ENCODE measurements at places on chromosomes 7 and 10.

DNA sequence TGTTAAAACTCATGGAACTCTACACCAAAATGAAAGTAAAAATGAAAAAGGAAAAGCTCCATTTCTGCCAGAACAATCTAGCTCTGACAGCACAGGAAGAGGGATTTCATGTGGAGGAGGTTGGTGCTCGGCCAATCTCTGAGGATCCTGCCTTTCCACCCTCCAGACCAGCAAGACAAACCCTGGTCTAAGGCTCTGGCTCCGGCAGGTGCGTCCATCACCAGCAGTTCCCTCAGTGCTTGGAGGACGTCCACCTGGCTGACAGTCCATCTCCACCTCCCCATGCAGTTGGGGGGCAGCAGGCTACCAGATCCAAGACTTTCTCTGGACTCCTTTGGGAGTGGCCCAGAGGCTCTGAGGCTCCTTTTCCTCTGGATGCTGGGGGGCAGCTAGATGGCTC is 25.0 kb upstream of the LOXL4 start:
- no peak for DNase-seq

DNA sequence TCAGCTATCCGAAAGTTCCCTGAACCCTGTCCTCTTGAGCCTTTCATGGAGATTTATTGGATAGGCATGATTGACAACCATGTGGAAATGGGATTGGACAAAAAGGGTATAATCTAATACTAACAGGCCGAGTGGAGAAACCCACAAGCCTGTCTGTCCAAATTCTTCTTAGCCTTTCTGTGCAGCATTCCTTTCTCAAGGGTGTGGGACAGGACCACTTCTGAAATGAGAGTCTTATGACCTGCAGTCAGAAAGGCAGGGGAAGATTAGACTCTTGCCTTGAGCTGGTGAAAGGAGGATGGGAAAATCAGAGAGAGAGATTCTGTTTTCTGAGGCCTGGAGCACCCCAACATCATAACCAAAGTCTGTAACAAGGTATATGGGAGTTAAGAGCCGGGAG is 85.5 kb downstream of the MAPK8 start:
- no peak for DNase-seq

DNA sequence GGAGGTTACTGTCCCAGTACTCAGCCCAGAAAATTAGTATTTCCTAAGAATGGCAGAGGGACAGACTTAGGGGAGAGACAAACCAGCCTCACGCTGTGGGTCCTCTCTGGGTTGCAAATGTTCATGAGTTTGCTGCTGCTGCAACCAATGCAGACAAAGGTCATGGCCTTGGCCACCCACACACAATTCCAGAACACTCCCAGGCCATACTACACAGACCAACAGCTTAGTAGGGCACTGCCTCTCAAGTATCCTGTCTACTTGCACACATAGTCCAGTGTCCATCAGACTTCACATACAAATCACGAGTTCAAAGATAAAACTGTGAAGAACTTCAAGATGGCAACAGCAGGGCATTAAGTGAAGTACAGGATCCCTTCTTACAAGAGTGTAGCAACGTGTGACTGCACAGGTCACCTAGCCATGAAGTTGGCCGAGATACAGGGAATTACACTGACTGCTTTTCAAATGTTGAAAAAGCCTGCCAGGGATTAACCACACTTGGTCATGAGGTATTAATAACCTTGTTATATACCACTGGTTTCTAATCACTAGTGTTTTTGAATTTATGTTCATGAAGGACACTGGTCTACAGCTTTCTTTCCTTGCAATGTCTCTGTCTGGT is 40.0 kb downstream of the ZNF33B start:
- DNase-seq, result no peak

- peak; percentile 54 for DNase-seq
Observed at GRCh38 chr10:100209303-100209702, 20.1 kb downstream of the CHUK start.

- no peak for DNase-seq
Observed at GRCh38 chr7:2962865-2963264, 80.8 kb downstream of the CARD11 start.

DNA sequence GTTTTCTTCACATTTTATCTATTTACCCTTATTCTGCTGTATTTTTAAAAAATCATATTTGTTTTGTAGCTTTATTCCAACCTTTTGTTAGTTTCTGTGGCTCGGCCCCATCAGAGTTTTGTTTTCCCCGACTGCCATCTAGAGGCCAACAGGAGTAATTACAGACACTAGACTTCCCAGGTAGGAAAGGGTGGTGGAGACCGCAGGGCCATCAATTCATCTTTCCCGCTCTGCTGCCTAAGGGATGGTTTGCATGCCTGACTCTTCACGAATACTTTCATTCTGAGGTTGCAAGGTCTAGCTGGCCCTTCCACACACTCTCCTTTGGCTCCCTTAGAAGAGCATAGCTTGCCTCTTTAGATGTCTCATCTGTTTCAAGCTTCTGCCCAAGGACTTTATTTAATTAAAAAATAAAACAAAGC is 38.3 kb downstream of the LYZL2 start:
- DNase-seq, result peak; percentile 52

DNA sequence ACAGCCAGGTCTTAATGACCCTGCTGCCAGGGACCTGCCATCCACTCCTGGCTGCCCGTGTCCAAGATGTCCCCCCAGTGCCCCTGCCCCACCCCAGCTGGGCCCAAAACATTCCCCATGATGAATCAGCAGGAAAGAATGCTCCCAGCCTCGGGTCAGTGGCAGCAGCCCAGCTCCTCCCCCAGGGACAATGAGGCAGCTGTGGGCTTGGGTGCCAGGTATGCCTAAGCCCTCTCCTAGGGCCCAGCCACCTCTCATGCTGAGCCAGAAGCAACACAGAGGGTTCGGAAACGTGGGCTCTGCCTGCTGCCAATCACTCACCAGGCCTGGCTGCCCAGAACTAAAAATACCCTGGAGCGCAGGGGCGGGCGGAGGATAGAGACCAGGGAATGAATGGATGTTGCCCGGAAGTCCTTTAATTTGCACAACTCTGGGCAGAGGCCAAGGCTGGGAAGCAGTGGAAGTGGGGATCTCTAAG is 1.5 kb upstream of the LOXL4 start:
- DNase-seq, result peak; percentile 90

- DNase-seq, result peak; percentile 33
Observed at GRCh38 chr10:6416892-6417512, 163.1 kb downstream of the PRKCQ start.

GRCh38 chr7:1843271-1843861 is 173.3 kb downstream of the ELFN1 start:
- DNase-seq, result peak; percentile 76

DNA sequence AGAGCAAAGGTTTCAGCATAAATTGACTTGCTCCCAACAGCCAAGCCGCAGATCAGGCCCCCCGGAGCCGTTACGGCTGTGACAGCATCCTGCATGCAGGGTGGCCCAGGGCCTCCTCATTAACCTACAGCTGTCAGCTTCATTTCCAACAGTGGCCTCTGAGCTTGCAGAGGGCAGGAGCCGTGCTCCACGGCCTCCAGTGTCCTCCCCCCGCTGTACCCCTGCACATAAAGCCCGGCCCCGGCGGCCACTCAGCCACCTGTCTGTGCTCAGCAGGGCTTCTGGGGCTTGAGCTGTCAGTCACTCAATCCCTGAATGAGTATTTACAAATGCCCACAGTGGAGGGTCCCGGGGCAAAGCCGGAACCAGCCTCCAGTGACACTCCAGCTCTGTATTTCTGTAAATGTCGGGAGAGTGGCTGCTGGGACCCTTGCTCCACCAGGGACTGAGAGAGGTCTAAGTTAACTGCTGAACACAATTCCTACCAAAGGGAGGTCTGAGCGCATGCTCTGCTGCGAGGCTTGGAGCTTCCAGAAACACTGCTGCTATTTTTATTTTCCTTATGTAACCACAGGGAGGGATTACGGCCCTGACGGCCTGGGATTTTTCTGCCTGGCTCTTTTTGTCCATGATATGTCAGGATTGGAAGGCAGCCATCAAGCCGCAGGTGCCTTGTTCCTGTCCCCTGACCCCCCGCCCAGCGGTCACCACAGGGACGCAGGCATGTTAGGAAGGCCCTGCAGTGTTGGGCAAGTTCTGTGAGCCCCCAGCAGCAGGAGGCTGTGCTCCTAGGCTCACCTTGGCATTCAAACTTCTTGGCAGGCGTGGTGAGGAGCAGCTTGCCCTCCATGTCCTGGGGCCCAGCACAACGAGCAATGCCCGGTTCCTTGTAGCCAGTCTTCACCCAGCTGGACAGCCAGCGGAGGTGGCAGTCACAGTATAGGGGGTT is 165.0 kb downstream of the SLIT1 start:
- peak; percentile 39 for DNase-seq

DNA sequence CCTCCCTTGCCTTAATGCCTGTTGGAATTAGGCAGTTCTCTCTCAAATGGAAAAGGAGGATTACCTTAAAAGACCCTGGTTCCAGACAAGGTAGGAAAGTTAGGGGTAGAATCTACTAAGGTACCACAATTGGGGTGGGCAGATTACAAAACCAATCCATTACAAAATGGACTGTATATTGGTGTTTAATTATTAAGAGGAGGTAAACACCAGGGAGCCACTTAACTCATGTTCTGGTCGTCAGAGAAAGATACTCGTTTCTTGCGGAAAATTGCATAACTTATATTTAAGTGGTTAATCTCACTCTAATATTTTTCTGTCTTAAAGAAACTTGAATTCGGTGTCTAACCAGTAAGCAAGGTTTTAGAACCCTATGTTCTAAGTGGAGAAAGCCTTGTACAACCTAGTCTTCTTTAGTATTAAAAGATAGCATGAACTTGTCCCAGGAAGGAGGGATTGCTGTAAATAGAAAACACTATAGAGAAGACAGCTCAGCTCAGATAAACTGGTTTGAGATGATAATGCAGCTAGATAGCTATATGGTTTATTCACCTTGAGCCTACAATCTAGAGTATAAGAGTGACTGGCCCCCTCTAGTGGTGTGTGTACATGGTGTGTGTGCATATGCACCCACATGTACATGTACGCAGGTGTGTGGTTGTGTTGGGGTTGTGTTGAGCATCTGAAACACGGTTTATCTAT is 58.0 kb upstream of the STRIP2 start:
- peak; percentile 16 for DNase-seq

DNA sequence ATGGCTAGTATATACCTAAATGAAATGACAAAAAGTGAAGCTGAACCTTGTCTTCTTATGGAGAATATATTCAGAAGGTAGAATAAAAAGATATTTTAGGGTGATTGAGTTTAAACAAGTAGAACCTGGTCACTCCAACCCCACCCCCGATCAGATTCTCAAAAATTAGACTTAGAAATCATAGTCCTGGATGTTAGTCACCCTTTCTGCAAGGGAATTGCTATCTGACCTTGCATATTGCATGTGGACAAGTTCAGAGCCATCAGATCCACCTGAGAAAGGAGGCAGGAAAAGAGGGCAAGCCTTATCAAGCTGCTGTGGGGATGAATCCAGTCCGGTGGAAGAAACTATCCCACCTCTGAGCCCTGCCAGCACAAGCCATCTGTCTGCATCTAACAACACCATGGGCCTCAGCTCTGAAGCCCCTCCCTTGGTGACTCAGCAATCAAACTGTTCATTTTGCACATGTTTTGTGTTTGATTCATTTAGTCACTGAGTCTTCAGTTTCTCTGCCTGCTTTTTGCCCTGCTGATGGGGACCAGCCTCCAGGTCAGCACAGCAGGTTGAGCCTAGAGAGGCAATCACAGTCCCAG is 727.3 kb downstream of the AUTS2 start:
- peak; percentile 83 for DNase-seq

DNA sequence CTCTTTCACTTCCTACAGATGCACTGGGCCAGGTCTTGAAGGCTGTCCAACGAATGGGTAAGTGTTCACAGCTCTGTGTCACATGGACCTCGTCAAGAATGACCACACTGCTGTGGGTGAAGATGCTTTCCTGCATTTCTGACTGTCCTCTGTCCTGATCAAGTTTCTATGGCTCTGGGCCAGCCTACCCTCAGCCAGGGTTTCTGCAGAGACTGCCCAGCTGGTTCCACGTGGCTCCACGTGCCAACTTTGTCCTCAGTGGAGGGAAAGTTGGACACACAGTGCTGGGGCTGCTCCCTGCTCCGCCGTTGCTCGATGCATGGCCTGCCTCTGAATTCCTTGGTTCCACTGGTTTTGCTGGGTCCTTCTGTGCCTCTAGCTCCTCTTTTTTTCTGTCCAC is 152.3 kb downstream of the EGFR start:
- DNase-seq, result no peak

DNA sequence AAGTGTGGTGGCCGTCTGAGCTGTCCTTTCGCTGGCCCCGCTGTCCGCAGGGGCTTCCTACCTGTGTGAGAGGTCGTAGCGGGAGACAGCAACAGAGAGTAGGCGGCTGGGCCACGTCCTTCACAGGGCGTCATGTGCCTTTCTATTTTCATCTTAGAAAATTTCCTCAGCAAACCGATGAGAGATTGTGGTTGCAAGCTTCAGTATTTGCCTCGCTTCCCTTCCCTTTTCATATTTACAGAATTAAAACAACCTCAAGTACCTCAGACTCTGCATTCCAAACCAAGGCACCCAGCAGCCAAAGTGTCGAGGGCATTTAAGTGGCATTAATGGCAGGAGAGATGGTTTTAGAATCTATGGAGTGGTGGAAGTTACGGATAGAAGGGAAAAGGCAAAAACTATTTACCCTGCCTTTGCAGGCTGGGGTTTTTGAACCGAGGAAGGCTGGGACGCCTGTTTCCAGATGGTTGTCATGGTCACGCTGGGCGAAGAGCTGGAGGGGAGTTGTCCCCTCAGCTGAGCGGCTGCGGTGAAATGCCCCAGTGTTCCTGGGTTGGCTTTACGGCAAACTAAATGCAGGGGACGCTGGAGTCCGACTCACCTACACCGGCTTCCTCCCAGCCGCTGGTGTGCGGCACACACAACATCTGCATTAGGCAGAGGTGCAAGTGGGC is 41.9 kb downstream of the WIPI2 start:
- DNase-seq, result no peak

DNA sequence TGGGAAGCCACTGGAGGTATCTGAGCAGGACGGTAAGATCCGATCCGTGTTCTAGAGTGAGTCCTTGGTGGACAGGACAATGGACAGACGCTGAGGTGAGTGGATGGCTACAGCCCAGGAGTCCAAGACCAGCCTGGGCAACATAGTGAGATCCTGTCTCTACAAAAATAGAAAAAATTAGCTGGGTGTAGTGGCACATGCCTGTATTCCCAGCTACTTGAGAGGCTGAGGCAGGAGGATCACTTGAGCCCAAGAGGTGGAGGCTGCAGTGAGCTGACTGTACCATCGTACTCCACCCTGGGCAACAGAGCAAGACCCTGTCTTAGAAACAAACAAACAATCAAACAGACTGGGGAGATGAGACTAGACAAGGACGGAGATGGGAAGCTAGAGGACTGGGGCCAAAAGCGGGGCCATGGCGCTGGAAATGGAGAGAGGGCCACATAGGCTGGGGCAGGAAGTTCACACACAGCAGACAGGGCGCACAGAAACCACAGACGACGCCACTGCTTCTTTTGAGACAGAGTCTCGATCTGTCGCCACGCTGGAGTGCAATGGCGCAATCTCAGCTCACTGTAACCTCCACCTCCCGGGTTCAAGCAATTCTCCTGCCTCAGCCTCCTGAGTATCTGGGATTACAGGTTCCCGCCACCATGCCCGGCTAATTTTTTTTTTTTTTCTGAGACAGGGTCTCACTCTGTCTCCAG is 24.7 kb downstream of the DAGLB start:
- no peak for DNase-seq

DNA sequence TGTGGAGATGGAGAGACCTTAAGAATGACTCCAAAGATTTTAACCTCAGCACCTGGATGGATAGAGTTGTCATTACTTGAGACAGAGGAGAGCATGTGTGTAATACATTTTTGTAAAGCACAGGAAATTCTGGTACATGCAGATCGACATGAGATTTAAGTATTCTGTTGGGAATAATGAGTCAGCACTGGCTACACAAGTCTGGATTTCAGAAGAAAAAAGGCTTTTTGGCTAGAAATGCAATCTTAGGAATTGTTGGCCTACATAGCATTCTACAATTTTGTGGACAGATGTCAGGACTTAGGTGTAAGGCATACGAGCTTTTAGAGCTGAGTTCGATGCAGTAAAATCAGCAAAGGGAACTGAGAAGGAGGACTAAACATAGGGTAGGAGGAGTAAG is 24.1 kb upstream of the ANKRD30A start:
- no peak for DNase-seq

All from fibroblast of skin of scalp (primary cell).